ENCODE measurements at places on chromosomes 12 and 14.

- no peak for DNase-seq
These were observed 158.0 kb upstream of the RTL1 start for GRCh38 chr14:101061411-101062064.

DNA sequence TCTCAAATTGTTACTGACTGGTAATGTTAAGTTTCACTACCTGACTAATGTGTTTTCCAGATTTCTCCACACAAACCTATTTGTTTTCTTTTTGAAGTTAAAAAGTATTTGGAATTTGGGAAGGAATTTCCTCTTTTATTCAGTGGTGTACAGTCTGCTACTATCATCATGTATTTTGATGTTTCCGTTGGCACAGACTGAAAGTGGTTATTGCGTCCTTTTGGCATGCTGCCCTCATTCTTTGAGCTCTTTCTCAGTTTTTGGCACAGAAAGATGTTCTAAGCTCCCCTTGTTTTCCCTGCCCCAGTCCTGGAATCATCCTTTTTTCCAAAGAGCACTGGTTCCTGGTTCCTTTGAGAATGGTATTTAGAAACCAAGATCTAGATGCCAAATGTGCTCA lies 31.4 kb upstream of the RTRAF start:
- peak; percentile 71 for DNase-seq

- DNase-seq: no peak
These were observed 8.0 kb downstream of the CCDC198 start for GRCh38 chr14:57485635-57486034.

GRCh38 chr14:92684801-92685560 lies 63.4 kb downstream of the LGMN start:
- DNase-seq: no peak

GRCh38 chr12:40644708-40645107 lies 47.5 kb upstream of the CNTN1 start:
- no peak for DNase-seq

GRCh38 chr12:107759410-107759809 lies 1.5 kb downstream of the PRDM4 start:
- DNase-seq: peak; percentile 94

GRCh38 chr12:64522316-64522715 lies 70.4 kb downstream of the TBK1 start:
- DNase-seq: peak; percentile 56

- DNase-seq: no peak
These were observed 22.1 kb downstream of the PTGER2 start for GRCh38 chr14:52336241-52336640.

Data from iris pigment epithelial cell (primary cell).